AG09309 (cell line): ENCODE measurements at places on chromosomes 5 and 9.
A peak's percentile ranks its signal among the peaks of the same experiment; 100 is the strongest.

DNA sequence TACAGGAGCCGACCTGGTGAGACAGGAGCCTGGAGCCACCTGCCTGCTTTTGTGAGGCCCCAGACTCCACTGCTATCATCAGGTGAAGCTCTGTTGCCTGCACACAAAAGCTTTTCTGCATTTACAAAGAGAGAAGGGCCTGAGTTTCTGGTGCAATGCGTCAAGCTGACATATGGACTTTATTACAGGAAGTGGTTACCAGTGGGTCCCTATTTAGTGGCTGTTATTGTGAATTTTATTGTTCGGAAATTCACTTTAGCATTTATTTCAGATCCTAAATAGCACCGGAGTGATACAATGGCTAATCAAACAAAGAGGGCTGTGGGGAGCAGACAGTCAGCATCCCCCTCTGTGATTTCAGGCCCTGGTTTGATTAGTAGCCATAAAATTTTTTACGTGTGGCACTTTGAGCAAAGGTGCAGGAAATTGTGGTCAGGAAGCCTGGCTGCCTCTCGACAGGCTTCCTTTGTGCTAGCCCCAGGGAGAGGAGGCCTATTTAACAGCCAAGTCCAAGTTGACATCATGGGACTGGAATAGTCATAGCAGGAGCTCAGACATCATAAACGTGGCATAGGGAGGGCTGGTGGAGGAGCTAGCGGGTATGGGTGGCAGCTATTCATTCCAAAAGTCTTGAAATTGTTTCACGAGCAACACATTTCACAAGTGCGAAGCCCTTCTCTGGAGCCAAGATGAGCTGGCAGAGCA is 8.4 kb downstream of the TGFBI start:
- DNase-seq, result peak; percentile 72

- DNase-seq, result peak; percentile 17
Observed at GRCh38 chr5:169547508-169547907, 36.1 kb upstream of the SPDL1 start.

- no peak for DNase-seq
Observed at GRCh38 chr5:126801174-126801991, 24.4 kb downstream of the LMNB1 start.

- peak; percentile 60 for DNase-seq
Observed at GRCh38 chr5:175729829-175730277, 72.0 kb downstream of the HRH2 start.

GRCh38 chr5:126757713-126758357 is 19.1 kb upstream of the LMNB1 start:
- DNase-seq, result no peak

DNA sequence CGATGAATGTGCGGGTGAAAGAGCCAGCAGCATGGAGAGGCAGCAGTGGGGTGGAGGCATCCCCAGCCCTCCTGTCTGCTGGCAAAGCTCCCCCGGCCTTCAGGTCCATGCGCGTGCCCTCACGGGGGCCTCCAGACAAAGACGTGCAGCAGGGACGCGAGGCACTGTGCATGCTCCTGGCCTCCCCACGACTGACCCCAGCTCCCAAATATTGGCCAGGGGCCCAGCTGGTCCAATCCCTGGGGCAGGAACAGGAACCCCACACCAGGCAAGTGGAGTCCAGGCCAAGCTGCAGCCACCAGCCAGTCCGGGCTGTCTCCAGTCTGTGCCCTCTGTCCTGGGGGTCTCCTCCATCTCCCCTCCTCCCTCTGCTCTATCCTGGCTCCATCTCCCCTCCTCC is 33.5 kb upstream of the LRRC14B start:
- no peak for DNase-seq

DNA sequence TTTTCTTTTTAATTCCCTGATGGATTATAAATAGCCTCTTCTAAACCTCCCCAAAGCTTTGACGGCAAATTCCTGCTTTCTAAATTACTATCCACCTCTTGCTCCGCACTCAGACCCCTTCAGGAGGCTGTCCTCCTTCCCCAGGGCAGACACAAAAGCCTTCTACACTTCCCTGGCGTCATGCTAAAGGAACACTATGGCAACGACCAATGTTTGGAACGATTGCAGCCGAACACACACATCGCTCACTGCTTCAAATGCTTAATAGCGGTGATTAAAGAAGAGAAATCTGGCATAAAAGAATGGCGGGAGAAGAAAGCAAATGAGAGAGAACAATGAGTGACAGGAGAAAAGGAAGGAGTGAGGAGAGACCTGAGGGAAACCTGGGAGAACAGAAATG is 297.3 kb downstream of the MLLT3 start:
- no peak for DNase-seq

GRCh38 chr5:94217216-94217615 is 401.2 kb downstream of the KIAA0825 start:
- no peak for DNase-seq

- no peak for DNase-seq
Observed at GRCh38 chr9:101618698-101619097, 23.9 kb upstream of the PPP3R2 start.

GRCh38 chr9:81650586-81651515 is 38.5 kb downstream of the TLE1 start:
- DNase-seq, result no peak

GRCh38 chr9:27033815-27034403 is 28.4 kb upstream of the LRRC19 start:
- peak; percentile 20 for DNase-seq

DNA sequence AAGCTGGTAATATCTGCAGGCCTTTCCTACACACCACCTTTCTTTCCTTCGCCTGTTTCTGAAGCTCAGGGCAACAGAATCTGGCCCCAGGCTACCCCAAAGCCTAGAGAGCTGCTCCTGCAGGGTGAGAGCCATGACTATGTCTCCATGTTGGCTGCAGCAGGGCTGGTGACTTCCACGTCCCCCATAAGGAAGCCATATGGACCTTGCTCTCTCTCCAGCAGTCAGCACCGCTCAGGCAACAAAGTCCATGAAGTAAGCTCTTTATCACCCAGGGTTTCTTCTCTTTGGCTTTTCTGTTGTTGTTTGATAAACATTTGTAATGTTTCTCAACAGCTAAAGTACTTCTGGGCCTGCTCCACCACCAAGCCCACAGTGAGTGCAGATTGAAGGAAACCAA is 125.2 kb downstream of the SLIT3 start:
- no peak for DNase-seq

- peak; percentile 31 for DNase-seq
Observed at GRCh38 chr5:124596595-124597421, 149.6 kb downstream of the ZNF608 start.

- DNase-seq, result no peak
Observed at GRCh38 chr9:91690540-91691249, 259.3 kb downstream of the ROR2 start.

DNA sequence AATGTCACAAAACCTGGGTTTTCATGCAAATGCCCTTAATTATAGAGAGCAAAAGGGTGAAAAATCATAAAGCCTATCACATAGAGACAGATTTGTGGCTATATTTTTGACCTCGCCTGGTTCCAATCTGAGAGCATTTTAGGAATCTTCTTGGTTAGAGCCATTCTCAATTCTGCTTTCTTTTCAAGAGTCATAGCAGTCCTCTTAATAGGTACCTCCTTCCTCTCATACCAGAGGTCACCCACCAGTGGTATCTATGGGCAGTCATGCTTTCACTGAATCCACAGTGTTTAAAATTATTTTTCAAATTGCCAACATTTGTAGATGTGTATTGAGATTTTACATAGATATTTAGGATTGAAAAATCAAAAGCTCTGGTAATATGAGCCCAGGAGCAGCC is 215.5 kb downstream of the DAB2IP start:
- DNase-seq, result no peak

DNA sequence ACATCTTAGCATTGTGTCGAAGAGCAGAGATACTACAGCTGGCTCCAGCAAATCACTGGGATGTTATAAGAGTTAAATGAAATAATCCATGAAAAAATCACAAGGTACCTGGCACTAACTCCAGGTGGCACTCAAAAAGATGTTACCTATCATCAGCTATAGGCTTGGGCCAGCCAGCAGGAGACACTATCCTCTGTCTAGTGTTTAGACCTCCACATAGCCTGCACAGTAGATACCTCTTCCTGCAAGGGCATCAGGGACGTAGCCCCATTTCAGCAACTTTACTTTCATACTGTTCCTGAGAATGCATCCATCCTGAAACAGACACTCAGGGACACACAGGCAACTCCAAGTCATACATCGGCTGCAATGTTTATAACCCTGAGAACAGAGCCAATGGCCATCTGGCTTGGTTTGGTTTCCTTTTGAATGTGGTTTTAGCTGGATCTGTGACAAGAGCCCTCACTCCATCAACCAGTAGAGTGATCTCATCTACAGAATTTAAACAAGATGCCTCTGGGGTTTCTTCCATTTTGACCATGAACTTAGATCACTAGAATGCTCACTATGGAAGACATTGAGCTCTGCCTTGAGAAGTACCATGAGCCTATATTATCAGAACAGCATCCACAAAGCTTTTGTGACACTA is 69.9 kb downstream of the TLE1 start:
- DNase-seq, result peak; percentile 67

DNA sequence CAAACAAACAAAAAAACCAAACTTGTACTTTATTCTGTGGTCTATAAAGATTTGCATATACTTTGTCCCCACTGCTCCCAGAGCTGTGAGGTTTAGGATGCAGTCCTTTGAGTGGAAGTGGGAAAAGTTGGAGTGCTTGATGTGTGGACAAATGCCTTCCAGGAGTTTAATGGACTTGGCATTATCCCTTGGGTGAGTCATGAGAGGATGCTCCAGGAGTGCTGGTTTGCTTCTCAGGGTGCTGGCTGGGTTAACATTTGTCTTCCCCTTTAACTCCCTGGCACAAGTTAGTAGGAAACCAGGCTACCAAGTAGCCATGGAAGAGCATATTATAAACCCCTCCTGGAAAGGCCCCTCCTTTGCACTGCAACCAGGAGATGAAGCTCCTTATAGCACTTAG is 417.4 kb upstream of the RIOK2 start:
- no peak for DNase-seq
